ENCODE measurements at places on chromosomes 1 and 21. TPM values are rescaled to one million over a fixed set of nuclear protein-coding genes. Genes with fewer than 3 reads are reported as not detected.

KIF26B gene
- not detected for total RNA-seq

DNA sequence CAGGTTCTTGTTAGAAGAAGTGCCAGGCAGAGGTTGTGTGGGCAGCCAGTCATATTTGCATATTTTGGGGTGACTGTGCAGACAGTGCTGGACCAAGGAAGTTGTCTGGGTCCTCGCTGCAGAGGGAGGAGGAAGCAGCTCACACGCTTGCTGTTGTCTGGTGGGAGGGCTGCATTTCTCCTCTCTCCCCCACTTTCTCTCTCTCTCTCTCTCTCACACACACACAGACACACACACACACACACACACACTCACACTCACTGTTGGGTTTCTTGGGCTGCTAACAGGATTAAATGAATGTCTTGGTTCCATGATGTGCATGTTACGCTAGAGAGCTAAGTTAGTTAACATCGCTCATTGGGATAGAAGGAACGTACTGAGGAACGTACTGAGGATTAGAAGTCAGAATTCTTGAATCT lies 72.9 kb downstream of the AGPAT3 start:
- H3K4me3 ChIP-seq = no peak overlapping the region
- peaks cover 2% of the 10 kb centered on the region for H3K36me3 ChIP-seq
- no peaks in the 10 kb centered on the region for H3K27me3 ChIP-seq
- peaks cover 19% of the 10 kb centered on the region for H3K4me1 ChIP-seq
- peak overlapping the region; percentile 36 for H3K27ac ChIP-seq

DNA sequence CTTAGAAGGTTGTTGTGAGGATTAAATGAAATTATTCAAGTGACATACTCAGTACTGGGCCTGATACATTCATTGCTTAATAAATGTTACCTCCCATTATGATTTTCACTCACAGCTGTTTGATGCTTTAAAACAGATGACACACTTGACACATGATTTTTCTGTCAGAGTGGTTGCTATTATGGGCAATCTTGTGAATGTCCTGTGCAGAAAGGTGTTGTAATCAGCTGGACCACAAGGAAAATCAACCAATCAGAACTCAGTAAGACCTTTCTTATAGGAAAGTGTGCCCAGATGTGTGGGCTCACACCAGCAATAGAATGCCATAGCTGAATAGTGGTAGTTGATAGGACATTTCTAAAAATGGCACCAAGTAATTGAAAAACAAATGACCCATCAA lies 23.5 kb downstream of the GJA5 start:
- H3K27me3 ChIP-seq = no peaks in the 10 kb centered on the region
- H3K4me3 ChIP-seq = no peak overlapping the region
- no peaks in the 10 kb centered on the region for H3K36me3 ChIP-seq

DNA sequence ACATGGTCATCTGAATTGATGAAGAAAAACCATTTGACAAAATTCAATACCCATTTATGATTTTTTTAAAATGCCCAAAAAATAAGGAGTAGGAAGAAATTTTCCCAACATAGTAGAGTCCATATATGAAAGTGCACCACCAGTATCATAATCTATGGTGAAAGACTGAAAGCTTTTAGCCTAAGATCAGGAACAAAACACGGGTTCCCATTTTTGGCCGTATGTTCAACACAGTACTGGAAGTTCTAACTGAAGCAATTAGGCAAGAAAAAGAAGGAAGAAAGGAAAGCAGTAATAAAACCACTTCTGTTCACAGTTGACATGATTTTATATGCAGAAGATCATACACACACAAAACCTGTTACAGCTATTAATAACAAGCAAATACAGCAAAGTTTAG lies 227.8 kb upstream of the RAB4A start:
- no peak overlapping the region for H3K4me3 ChIP-seq
- DNase-seq = no peak
- H3K4me1 ChIP-seq = peaks cover 6% of the 10 kb centered on the region
- no peak overlapping the region for H3K27ac ChIP-seq

CDA gene
- total RNA-seq = not detected

- H3K27ac ChIP-seq = no peak overlapping the region
- H3K27me3 ChIP-seq = peaks cover 4% of the 10 kb centered on the region
- no peaks in the 10 kb centered on the region for H3K4me1 ChIP-seq
- H3K4me3 ChIP-seq = no peak overlapping the region
- H3K36me3 ChIP-seq = no peaks in the 10 kb centered on the region
- no peak for DNase-seq
These were observed 15.6 kb upstream of the ZNF669 start for GRCh38 chr1:247119600-247120407.
